ENCODE measurements at places on chromosomes 12 and 14. TPM values are rescaled to one million over a fixed set of nuclear protein-coding genes. Genes with fewer than 3 reads are reported as not detected.

DNA sequence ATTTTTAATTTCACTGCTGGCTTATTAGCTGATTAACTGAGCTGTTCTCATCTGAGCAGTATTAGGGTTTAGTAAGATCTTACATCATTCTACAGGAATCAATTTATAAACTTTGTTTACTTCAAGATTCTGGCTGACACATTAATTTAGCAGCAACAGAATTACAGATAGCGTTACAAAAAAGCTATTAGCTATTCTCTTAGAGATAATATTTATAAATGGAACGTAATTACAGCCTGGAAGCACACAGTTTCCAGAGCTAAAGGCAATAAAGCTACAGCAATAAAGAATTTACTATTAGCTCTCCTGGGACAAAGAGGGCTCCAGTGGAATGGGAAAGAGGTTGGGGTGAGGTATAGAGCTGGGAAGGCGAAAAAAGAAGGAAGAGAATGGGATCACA lies 34.7 kb downstream of the PDE6H start:
- H3K27me3 ChIP-seq: peaks cover 25% of the 10 kb centered on the region
- no peak overlapping the region for H3K4me3 ChIP-seq
- H3K4me1 ChIP-seq: no peaks in the 10 kb centered on the region
- H3K36me3 ChIP-seq: no peaks in the 10 kb centered on the region
- no peak for DNase-seq

The VWF gene
- 0.08 TPM for total RNA-seq

GRCh38 chr14:100445436-100446088 lies 122.4 kb downstream of the SLC25A47 start:
- H3K36me3 ChIP-seq: peaks cover 5% of the 10 kb centered on the region
- H3K4me3 ChIP-seq: no peak overlapping the region
- H3K27ac ChIP-seq: no peak overlapping the region
- H3K4me1 ChIP-seq: peaks cover 12% of the 10 kb centered on the region
- H3K27me3 ChIP-seq: no peaks in the 10 kb centered on the region

- H3K4me1 ChIP-seq: peaks cover 5% of the 10 kb centered on the region
- H3K27me3 ChIP-seq: no peaks in the 10 kb centered on the region
- H3K27ac ChIP-seq: no peak overlapping the region
- DNase-seq: no peak
These were observed 26.0 kb upstream of the IL22 start for GRCh38 chr12:68279227-68280054.

- no peaks in the 10 kb centered on the region for H3K27me3 ChIP-seq
- H3K27ac ChIP-seq: no peak overlapping the region
- no peaks in the 10 kb centered on the region for H3K36me3 ChIP-seq
- H3K4me3 ChIP-seq: no peak overlapping the region
These were observed 116.5 kb downstream of the RFLNA start for GRCh38 chr12:124411281-124411878.

The IL22 gene
- not detected for total RNA-seq

GRCh38 chr14:70907176-70907995 lies at the start of gene PCNX1:
PCNX1 (plus strand) TSS chr14:70907459; CDS start chr14:70907851, 392 bp downstream.
- peak within 1 kb of the TSS; percentile 94 for H3K4me3 ChIP-seq
- no peaks in the 10 kb centered on the region for H3K36me3 ChIP-seq
- peaks cover 56% of the 10 kb centered on the region for H3K4me1 ChIP-seq
- peak within 1 kb of the TSS; percentile 99 for H3K27ac ChIP-seq
- peak; percentile 95 for DNase-seq

- H3K36me3 ChIP-seq: no peaks in the 10 kb centered on the region
- DNase-seq: no peak
- no peak overlapping the region for H3K27ac ChIP-seq
These were observed 179.7 kb downstream of the RGS6 start for GRCh38 chr14:72111911-72112310.

The PLEKHD1 gene
- total RNA-seq: 0.25 TPM
